ENCODE measurements at places on chromosomes 1 and 21.

DNA sequence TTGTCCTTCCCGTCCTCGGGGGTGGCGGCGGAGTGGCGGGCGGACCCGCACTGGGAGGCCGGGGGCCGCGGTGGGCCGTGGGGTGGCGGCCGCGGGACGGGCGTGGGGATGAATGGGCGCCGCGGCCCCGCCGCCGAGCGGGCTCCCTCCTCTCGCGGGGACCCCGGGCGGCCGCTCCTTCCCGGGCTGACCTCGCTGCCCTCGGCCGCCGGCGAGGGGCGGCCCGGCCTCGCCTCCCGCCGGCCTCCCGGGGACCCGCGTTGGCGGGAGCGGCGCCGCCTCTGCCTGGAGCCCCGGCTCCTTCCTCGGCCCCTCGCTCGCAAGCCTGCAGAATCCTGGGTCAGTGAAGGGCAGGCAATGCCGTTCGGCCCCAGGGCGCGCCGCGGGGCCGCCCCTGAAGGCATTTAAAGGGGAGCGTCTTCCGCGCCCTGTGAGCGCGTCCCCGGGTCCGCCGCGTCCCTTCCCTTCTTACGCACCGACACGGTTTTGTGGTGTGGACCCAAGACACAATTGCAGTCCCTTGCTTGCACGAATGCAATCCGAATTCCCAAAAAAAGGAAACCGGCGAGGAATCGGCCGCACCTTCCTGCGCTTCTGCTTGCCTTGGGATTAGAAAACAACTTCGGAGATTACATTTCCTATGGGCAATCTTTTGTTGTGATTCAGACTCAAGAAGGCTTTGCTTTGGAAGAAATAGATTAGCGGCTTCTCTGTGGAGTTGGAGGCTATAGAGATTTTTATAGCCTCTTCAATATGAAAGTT lies 776 bp downstream of the ITSN1 start:
- no peaks in the 10 kb centered on the region for H3K27me3 ChIP-seq
- peak overlapping the region; percentile 58 for H3K4me3 ChIP-seq
- peak; percentile 33 for DNase-seq
- H3K27ac ChIP-seq = peak overlapping the region; percentile 93

- peak; percentile 81 for DNase-seq
- H3K27ac ChIP-seq = peak overlapping the region; percentile 67
- H3K4me1 ChIP-seq = peaks cover 4% of the 10 kb centered on the region
- peak overlapping the region; percentile 76 for H3K4me3 ChIP-seq
Measured at GRCh38 chr1:151539321-151540020, 638 bp upstream of the TUFT1 start.

DNA sequence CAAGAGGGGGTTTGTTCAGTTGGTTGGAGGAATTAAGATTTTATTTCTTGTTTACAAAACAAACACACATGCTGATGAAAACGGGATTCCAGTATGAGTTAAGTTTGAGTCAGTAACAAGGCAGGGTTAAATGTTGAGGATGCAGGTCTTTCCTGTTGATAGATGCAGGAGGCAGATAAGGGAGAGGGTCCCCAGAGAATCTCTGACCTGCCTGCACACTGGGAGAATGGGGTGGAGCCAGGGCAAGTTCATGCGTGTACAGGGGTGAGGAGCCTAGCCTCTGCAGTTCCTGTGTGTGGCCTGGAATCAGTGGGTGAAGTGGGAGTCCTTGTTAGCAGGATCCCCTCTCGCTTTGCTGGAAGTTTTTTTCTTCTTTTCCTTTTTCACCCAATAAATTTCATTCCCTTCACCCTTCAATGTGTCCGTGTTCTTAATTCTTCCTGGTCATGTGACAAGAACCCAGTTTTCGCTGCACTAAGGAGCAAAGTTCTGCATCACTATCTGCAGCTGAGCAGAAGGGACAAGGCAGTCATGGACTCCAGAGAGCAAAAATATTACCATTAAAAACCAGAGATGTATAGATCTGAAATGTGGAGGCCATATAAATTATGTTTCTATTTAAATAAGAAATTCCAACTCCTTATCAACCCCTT lies 69.9 kb upstream of the MARK1 start:
- H3K4me3 ChIP-seq = no peak overlapping the region
- H3K27me3 ChIP-seq = no peaks in the 10 kb centered on the region
- DNase-seq = no peak
- no peak overlapping the region for H3K27ac ChIP-seq
- no peaks in the 10 kb centered on the region for H3K4me1 ChIP-seq

GRCh38 chr1:213124590-213124989 lies 73.5 kb downstream of the RPS6KC1 start:
- H3K27ac ChIP-seq = no peak overlapping the region
- no peaks in the 10 kb centered on the region for H3K36me3 ChIP-seq
- DNase-seq = no peak
- no peaks in the 10 kb centered on the region for H3K4me1 ChIP-seq
- H3K4me3 ChIP-seq = no peak overlapping the region

DNA sequence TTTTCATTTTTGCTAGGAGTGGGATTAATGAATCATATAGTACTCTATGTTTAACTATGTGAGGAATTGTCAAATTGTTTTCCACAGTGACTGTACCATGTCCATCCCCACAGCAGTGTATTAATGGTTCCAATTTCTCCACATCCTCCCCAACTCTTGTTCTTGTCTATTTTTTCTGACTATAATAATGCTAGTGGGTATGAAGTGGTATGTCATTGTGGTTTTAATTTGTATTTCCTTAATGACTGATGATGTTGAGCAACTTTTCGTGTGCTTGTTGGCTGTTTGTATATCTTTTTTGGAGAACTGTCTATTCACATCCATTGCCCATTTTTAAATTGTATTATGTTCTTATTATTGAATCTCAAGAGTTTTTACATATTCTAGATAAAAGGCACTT lies 10.0 kb upstream of the KPRP start:
- no peaks in the 10 kb centered on the region for H3K36me3 ChIP-seq
- no peak for DNase-seq
- no peaks in the 10 kb centered on the region for H3K27me3 ChIP-seq

DNA sequence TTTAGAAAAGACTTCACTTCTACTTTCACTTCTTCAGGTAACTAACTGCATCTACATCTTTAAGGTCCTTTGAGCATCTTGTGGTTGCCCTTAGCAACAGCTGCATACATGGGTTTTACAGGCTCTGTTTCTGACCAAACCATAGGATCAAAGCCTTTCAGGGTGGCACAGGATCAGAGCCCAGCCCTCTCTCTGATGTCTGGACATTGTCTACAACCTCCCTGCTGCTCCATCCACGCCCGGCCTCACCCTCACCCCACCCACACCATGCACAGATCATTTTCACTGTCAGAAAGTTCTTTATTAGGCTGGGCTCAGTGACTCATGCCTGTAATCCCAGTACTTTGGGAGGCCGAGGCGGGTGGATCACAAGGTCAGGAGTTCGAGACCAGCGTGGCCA lies 5.2 kb downstream of the NCF2 start:
- H3K36me3 ChIP-seq = no peaks in the 10 kb centered on the region
- H3K27ac ChIP-seq = no peak overlapping the region
- H3K4me1 ChIP-seq = no peaks in the 10 kb centered on the region
- H3K4me3 ChIP-seq = no peak overlapping the region

DNA sequence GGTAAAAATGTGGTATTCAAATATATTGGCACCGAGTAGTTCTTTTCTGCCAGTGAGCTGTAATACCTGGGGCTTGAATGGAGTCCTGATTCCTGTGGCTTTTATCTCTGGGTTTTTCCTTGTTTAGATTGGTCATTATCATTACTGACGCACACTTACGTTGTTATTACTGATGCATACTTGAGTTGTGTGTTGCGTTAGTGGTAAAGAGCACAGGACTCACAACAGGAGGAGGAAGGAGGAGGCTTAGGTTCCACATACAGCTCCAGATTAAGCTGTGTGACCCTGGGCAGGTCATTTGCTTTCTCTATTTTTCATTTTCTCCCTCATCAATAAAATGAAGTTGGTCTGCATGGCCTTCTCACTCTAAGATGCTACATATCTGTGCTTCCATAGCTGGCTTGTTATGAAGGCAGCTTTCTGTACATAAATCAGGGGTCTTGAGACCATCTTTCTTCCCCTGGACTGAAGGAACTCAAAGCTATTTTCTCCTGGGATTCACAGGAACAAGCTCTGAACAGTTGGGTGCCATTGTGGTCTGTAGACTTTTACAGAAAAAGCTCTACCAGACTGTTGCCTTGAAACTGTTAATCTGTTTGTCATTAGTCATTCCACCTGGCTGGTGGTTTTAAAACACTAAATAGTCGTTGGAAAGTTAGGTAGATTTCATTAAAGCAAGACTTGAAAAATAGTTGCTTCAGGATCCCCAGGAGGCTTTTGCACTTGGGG lies 5.6 kb downstream of the ARID1A start:
- H3K27ac ChIP-seq = peak overlapping the region; percentile 99
- H3K27me3 ChIP-seq = no peaks in the 10 kb centered on the region
- no peak for DNase-seq
- no peak overlapping the region for H3K4me3 ChIP-seq

GRCh38 chr1:68314151-68314780 lies 81.9 kb upstream of the WLS start:
- no peaks in the 10 kb centered on the region for H3K27me3 ChIP-seq
- no peak overlapping the region for H3K27ac ChIP-seq
- DNase-seq = no peak

DNA sequence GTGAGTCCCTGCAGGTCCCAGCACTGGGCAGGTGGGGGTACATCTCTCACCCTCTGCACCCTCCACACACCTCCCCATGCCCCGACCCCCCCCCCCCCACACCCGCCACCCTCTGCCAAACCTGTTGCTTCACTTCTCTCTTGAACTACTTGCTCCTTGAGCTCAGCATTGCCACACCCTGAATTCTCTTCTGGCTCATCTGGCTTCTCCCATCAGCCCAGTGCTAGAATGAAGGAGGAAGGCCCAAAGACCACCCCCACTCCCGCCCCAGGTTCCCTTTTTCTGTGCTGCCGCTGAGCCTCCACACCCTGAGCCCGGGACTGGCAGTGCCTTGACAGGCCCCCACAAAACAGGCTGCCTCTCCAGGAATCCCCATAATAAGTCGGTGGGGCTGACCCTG lies 6.4 kb upstream of the TNNI1 start:
- no peaks in the 10 kb centered on the region for H3K4me1 ChIP-seq
- H3K4me3 ChIP-seq = no peak overlapping the region
- no peak for DNase-seq
- no peak overlapping the region for H3K27ac ChIP-seq
- no peaks in the 10 kb centered on the region for H3K27me3 ChIP-seq

GRCh38 chr1:203173566-203173965 lies 2.1 kb downstream of the MYBPH start:
- H3K27ac ChIP-seq = no peak overlapping the region
- H3K4me3 ChIP-seq = no peak overlapping the region
- DNase-seq = no peak
- no peaks in the 10 kb centered on the region for H3K4me1 ChIP-seq
- no peaks in the 10 kb centered on the region for H3K27me3 ChIP-seq
- H3K36me3 ChIP-seq = no peaks in the 10 kb centered on the region

DNA sequence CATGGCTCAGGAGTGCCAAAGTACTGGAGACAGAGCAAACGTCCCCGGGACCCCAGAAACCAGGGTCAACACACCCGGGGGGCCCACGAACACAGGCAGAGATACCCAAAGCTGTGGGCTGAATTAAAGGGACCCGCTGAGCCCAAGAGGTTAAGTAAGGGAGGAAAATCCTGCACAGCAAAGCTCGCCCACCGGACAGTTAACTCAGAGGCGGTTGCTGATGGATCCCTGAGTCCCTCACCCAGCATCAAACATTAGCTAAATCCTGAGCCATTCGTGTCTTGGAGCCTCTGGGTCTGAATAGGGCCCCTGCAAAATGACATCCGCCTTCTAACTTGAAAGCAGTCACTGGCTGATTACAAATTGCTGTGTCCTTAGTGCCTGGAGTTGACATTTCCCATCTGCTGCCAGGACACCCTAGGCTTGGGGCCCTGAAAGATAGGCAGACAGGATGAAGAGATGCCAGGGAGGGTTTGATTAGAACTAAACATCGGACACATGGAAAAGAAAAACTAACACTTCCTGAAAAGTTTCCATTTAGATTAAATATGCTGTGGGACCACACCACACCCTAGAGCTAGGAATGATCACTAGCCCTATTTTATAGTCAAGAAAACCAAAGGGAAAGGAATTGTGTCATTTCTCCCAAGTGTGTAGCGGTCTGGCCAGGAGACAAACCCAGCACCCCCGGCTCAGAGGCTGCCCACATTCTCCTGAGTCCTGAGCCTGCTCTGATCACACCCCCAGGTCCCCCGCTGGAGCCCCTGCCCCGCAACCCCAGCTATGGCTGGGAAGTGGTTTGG lies 239.3 kb downstream of the NPHP4 start:
- H3K36me3 ChIP-seq = no peaks in the 10 kb centered on the region
- no peak for DNase-seq
- no peak overlapping the region for H3K4me3 ChIP-seq
- H3K27me3 ChIP-seq = no peaks in the 10 kb centered on the region
- H3K4me1 ChIP-seq = no peaks in the 10 kb centered on the region
- H3K27ac ChIP-seq = no peak overlapping the region

GRCh38 chr1:154316704-154317103 lies 4.2 kb upstream of the AQP10 start:
- no peaks in the 10 kb centered on the region for H3K36me3 ChIP-seq
- H3K27ac ChIP-seq = no peak overlapping the region
- no peak for DNase-seq
- no peak overlapping the region for H3K4me3 ChIP-seq
- H3K27me3 ChIP-seq = no peaks in the 10 kb centered on the region
- no peaks in the 10 kb centered on the region for H3K4me1 ChIP-seq

- no peaks in the 10 kb centered on the region for H3K36me3 ChIP-seq
- no peak overlapping the region for H3K4me3 ChIP-seq
- H3K27ac ChIP-seq = no peak overlapping the region
Measured at GRCh38 chr1:103109311-103109920, 1.1 kb upstream of the COL11A1 start.

- H3K4me3 ChIP-seq = no peak overlapping the region
- H3K27ac ChIP-seq = no peak overlapping the region
- DNase-seq = no peak
- H3K27me3 ChIP-seq = no peaks in the 10 kb centered on the region
Measured at GRCh38 chr1:42157667-42158066, 4.5 kb downstream of the GUCA2B start.

- no peaks in the 10 kb centered on the region for H3K27me3 ChIP-seq
- no peaks in the 10 kb centered on the region for H3K4me1 ChIP-seq
- no peaks in the 10 kb centered on the region for H3K36me3 ChIP-seq
- no peak overlapping the region for H3K27ac ChIP-seq
Measured at GRCh38 chr1:44072204-44072603, 40.9 kb upstream of the SLC6A9 start.

DNA sequence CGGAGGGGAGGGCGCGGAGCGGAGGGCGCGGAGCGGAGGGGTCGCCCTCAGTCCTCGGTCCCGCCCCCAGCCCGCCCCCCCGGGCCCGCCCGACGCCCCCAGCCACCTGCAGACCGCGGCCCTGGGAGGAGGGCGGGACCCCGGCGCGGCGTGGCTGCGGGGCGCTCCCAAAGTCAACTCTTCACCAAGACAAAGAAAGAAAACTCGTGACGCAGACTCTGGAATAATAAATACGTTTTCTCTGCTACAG lies 1.2 kb downstream of the HES4 start:
- peak overlapping the region; percentile 53 for H3K4me3 ChIP-seq
- peak overlapping the region; percentile 93 for H3K27ac ChIP-seq
- no peaks in the 10 kb centered on the region for H3K27me3 ChIP-seq
- H3K4me1 ChIP-seq = no peaks in the 10 kb centered on the region
- no peak for DNase-seq
- no peaks in the 10 kb centered on the region for H3K36me3 ChIP-seq

Measured in uterus (tissue), 4 donors.